ENCODE measurements at places on chromosomes 2 and 18.

DNA sequence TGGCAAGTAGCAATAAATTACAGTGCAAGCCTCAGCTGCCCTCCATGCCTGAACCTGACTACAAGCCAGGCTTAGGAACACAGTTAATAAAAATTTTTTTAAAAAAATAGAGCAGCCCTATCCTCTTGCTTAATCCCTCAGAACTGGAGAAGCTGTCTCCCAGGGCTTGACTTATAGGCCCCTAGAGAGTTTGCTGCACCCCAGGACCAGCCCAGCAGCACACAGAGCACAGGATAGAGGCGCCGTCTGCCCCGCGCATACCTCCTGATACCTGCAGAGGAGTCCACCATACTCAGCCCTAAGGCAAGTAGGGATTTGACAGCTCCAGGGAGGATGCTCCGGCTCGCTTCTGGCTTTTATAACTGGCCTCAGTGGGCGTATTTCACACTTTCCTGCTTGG, 548.6 kb upstream of the RAB6C start:
- DNase-seq = no peak

- DNase-seq = no peak
Observed at GRCh38 chr2:129443235-129443864, 536.1 kb upstream of the RAB6C start.

DNA sequence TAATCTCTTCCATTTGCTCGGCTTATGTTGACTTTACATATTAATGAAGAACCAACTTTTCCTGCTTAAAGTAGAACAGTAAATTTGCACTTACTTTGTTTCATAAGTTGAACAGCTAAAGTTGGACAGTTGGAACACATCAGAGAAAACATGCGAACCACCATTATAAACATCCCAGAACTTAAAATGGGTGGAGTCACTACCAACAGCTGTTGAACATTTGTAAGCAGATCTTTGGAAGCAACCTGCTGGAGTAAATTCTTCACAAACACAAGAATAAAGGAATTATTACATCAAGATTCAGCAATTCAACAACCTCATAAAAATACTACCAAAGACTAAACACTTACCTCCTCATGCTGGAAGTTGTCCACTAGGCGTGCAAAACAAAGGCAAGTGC, 96.4 kb upstream of the DNER start:
- no peak for DNase-seq

- no peak for DNase-seq
Observed at GRCh38 chr2:130877258-130877657, 40.5 kb downstream of the ARHGEF4 start.
